NCI-H524 (cell line): ENCODE measurements at places on chromosomes 5 and 9.

GRCh38 chr9:133514460-133515239 is 10.1 kb downstream of the MYMK start:
- no peak for DNase-seq

GRCh38 chr5:4156889-4157288 is 561.3 kb downstream of the IRX1 start:
- DNase-seq = no peak

DNA sequence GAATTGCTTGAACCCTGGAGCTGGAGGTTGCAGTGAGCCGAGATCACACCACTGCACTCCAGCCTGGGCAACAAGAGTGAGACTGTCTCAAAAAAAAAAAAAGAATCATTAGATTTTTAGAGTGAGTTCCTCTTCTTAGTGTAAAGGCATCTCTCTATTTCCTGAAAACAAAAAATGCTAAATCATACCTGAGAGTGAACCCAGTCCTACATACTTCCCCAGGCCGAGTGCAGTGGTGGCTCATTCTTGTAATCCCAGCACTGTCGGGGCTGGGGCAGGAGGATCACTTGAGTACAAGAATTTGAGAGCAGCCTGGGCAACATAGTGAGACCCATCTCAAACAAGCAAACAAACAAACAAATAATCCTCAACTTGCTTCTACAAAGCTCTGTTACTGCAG is 38.2 kb upstream of the LPAR1 start:
- no peak for DNase-seq

DNA sequence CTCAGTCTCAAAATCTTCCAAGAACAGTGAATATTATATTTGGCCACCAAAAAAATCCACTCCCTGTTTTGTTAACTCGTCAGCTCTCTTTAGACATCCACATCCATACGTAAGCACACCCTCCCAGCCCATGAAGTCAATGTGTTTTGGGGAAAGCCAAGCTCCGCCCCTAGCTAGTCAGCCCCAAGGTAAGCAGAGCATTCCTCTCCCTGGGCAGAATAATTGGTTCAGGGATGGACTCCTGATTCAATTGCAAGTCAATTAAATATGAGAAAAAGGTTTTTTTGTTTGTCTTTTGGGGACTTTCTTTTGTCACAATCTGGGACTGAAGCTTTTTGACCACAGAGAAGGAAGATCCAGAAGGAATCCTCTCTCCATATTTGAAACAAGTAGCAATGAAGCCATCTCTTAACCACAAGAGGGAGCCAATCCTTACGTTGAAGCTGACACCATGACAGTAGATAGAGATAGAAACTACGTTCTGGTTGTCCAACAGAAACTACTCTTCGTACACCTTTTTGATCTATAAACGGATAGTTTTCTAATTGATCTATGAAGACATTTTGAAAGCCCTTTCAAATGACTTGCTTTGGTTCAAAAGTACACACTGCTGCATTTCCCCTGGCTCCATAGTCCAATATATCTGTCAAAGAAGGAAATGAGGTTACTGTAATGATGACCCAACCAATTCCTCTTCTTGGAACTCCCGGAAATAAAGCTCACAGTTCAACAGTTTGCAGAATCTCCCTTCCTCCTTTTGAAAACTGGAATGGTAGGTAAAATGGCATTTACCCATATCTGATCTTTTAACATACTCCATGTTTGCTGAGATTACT is 166.4 kb downstream of the TLE1 start:
- DNase-seq = no peak
